ENCODE measurements at places on chromosomes 11 and 22.

- DNase-seq: no peak
Measured at GRCh38 chr11:44065161-44065661, 859 bp upstream of the ACCS start.

DNA sequence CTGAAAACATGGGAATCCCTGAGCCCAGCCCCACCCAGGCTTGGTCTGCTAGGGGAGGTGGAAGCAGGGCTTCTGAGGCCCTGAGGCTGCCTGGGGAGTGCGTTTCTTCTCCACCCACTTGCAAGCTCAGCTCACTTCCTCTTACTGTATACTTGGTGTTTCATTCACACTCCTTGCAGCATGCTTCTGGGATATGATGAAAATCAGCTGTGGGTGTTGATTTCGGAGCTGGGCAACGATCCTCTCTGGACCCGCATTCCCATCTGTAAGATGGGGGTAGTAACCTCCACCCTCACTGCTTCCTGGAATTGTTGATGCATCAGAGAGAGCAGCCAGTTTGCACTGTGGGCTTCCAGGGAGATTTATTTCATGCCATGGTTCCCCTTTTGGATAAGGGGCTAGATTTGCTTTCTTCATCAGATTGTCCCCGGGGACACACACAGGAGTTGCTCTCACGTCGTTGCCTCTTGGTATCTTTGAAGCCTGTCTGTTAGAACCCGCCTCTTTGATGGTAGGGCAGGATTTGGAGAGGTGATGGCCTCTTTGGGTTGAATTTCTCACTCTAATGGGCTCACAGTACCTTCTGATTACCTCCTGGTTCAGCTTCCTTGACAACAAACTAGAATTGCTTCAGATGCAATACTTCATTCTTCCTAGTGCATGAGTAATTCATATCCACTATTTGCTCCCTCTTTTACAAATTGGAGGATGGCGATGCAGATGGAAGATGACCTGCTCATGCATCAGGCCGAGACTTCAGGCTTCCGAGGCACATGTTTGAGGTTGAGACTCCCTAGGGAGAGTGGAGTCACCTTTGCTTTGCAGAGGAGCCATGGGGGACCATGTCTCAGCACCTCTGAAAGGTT is 40.4 kb downstream of the BCR start:
- no peak for DNase-seq

DNA sequence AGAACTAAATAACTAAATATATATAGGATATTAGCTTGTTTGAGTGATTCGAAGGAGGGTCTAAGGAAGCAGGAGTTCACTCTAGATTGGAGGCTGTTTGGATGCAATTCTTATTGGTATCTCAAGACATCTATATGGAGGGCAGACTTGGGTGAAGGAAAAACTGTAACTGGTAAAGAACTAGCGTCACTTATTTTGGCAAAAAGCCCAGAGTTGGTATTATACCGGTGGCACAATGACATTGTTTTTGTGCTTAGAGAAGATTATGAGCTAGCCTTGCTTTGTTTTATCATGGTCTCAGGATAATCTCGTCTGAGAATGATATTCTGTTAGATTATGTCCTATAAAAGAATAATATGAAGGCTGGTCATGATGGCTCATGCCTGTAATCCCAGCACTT is 6.0 kb upstream of the SLC35F2 start:
- no peak for DNase-seq

DNA sequence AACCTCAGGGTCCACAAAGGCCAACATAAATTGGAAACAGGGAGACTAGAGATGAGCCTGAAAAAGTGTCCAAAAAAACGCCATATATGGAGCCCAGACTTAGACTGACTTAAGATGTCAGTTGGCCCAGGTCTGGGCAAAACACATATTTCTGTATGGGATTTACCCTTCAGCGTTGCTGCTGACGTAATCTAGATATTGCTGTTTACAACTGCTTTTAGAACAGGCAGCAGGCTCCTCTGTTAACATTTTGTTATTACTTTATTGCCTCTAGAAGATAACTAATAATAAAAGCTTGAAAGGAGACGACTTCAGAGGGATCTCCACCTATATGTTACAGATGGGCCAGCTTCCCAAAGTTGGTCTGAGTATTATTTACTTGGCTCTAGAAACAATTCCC is 8.7 kb downstream of the ME3 start:
- no peak for DNase-seq

GRCh38 chr11:58513747-58514367 is 6.0 kb upstream of the OR5B21 start:
- DNase-seq: no peak

DNA sequence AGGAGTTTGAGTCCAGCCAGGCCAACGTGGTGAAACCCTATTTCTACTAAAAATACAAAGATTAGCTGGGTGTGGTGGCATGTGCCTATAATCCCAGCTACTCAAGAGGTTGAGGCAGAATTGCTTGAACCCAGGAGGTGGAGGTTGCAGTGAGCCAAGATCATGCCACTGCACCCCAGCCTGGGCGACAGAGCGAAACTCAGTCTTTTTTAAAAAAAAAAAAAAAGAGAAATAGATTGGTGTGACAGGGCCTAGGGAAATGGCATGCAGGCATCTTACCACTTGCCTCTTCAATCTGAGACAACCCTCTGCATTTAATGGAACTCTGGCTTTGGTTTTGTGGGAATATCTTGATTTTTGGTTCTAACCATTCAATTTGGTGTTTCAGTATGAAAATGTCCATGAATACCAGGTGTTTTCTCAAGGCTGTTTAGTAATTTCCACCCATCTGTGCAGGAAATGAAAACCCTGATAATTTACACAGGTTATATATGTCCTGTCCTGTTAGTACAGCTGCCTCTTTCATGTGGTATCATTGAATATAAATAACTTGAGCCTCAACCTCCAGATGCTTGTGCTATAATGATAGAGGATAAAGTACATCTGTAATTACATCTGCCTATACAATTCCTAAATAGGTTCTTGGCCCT is 8.4 kb downstream of the XBP1 start:
- DNase-seq: no peak

GRCh38 chr11:121356357-121356756 is 63.8 kb downstream of the SC5D start:
- DNase-seq: no peak

- no peak for DNase-seq
Measured at GRCh38 chr11:103671143-103671651, 365.2 kb upstream of the DDI1 start.

All from activated effector memory CD4-positive, alpha-beta T cell treated with Interleukin-2 at 50 U/mL for 16 hours (primary cell).